Lower leg skin (tissue), 4 donors: ENCODE measurements at places on chromosomes 2 and 18.

DNA sequence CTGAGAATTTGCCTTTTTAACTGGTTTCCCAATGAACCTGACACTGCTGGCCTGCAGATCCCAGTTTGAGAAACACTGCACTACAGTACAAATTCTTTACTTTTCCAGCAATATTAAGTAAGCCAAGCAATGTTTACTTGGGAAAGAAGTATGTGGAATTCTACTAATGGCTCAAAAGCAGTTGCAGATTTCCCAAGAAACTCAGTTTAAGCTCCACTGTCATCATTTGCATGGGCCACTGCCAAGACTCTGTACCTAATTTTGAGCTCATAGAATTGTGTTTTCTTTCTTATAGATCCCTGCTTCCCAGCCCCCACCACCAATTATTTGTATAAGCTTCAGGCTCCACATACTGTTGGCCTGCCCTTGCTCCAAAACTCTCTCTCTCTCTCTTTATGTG lies 676.1 kb downstream of the RNF144A start:
- no peak for DNase-seq

DNA sequence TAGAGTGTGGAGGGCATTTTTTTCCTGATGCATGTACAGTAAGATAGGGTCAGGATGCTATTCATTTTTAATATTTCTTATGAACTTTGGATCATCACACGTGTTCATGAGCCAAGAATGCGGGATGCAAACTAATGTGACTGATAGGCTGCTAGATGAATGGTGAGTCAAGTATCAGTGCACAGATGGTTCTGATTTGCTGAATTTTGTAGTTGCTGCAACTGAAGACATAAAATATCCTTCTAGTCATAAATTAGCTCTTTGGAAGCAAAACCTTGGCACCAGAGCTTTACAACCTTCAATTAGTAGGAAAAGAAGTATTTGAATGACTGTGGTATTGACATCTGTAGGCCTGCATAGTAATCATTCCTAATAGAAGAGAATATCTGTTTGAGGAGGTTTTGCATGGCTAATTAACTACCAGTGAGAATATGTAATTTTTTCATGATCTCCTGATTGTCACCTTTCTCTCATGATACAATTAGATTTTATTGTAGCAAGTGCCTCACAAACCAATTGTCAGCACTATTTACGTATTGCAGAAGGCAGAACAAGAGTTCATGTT lies 94.0 kb downstream of the VRK2 start:
- DNase-seq = no peak

GRCh38 chr2:222887124-222887523 lies 26.3 kb downstream of the ACSL3 start:
- no peak for DNase-seq

DNA sequence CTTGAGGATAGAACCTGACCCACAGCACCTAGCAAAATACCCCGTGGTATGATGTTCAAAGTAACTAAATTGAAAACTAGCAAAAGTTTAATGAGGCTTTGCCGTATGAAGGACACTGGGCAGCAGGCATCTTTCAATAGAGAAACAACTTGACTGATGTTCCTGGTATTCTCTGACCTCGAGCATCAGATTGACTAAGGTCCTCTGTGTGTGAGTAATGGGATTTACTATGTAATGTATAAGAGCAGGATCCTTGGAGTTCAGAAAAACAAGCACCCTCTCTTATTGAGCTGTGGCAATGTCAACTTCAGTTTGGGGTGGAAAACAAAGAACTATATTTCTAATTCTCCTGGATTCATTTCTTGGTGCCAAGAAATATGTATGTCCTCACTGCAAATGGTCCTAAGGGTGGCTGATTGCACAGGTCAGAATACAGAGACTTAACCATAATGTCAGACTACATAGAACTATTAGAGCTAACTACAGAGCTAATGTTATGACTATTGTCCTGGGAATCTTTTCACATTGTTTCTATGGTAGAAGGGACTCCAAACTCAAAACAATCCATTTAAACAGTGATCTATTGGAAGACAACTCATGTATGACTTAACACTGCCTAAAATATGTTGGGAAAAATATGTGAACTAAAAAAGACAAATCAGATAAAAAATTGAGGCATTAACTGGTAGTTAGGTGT lies 4.4 kb downstream of the TNFAIP6 start:
- DNase-seq = no peak

GRCh38 chr2:219002395-219003266 lies 9.4 kb upstream of the CRYBA2 start:
- DNase-seq = no peak

GRCh38 chr2:192885569-192886160 lies 690.9 kb upstream of the TMEFF2 start:
- DNase-seq = no peak

DNA sequence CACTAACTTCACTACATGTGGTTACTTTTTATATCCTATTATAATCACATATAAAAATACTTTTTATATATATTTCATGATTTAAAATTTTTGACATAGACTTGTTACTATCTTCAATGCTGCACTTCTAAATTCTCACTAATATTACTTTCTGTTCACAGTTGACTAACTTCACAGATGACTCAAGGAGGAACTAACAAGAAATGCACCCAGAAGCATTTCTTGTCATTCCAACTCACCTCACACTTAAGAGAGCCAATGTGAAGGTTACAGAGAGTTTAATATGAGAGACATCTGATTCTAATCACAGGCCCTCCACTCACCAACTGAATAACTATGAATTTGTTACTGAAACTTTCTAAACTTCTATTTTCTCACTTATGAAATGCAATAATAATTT lies 399.8 kb upstream of the SLC8A1 start:
- DNase-seq = no peak

- DNase-seq = no peak
Observed at GRCh38 chr2:108621087-108621559, 86.9 kb downstream of the LIMS1 start.

- peak; percentile 81 for DNase-seq
Observed at GRCh38 chr18:79384151-79384807, 11.5 kb upstream of the NFATC1 start.

DNA sequence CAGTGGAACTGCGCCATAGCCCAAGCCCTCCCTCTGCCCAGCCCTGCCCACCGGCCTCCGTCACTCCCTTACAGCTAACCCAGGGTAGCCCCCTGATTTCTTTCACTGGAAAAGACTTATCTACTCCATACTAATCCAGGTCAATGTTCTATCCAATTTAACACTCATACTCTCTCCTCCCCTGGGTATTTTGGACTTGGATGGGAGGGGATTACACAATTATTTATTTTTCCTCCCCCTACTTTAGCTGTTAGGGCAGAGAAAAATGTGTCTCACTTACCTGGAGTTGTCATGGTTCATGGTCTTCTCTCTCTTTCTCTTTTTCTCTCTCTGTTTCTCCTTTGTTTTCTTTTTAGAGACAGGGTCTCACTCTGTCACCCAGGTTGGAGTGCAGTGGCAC lies 100.6 kb upstream of the ST8SIA3 start:
- DNase-seq = no peak

DNA sequence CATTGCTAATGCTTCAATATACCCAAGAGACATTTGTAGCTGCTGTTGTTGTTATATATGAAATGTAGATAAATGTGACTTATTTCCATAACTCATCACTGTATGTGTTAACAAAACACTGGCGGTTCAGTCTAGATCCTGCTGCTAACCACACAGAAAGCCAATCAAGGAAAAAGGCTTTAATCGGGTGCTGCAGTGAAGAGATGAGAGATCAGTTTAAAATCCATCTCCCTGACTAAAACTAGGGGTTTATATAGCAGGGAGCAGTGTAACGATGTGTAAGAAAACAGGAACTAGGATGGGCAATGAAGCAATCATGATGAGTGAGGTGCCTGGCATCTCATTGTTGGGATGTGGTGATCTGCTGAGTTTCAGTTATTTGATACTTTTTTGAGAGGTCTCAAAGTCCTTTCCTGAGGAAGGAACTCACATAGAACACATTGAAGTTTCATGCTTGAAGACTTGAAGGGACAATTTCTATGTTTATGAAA lies 677.7 kb upstream of the CDH7 start:
- no peak for DNase-seq

DNA sequence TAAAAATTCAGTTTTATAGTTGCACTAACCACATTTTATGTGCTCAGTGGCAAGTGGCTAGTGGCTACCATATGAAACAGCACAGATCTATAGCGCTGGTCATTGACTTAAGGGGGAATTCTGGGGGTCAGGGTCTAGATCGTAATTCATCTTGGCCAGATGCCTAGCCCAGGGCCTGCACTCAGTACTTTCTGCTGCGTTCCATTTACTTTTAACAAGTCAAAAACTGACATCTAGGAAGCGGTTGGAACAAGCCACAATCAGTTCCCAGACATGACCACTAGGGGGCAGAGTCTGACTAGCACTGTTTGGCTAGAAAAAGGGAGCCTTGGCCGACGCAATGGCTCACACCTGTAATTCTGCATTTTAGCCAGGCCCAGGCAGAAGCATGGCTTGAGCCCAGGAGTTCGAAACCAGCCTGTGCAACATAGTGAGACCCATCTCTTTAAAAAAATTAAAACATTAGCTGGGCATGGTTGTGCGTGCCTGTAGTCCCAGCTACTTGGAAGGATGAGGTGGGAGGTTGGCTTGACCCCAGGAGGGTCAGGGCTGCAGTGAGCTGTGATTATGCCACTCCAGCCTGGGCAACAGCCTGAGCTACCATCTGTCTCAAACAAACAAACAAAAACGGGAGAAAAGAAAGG lies 9.0 kb upstream of the TMBIM1 start:
- peak; percentile 96 for DNase-seq

- no peak for DNase-seq
Observed at GRCh38 chr2:200613692-200614091, 27.9 kb downstream of the AOX1 start.

- DNase-seq = no peak
Observed at GRCh38 chr2:168494190-168494711, 38.2 kb downstream of the CERS6 start.

- no peak for DNase-seq
Observed at GRCh38 chr2:170847716-170848115, 31.0 kb downstream of the GAD1 start.

DNA sequence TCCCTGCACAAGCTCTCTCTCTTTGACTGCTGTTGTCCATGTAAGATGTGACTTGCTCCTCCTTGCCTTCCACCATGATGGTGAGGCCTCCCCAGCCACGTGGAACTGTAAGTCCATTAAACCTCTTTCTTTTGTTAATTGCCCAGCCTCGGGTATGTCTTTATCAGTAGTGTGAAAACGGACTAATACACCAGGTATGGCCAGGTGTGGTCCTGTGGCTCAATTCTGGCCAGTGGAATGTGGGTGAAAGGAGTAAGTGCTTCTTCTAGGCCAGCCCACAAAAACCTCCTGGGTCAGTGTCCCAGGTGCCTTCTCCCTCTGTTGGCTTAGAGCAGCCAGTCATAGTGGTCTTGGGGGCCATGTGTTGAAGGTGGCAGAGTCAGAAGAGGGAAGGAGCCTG lies 57.0 kb downstream of the PRKCE start:
- no peak for DNase-seq

DNA sequence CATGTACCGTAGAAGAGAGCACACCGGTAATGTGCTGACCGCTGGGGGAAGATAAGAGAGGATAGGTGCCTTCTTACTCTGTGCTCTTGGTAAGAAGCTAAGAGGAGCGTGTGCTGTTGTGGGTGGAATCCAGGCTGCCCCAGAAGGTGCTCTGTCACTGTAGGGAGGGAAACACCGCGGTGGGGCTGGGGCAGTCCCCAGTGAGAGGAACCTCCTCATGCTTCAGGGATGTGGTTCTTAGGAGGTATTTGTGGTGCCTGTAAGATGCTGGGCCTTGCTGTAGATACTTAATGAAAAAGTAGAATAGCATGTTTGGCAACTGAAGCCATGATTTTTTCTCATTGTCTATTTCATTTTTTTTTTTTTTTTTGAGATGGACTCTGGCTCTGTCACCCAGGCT lies 1.1 kb downstream of the COLEC11 start:
- DNase-seq = no peak

- DNase-seq = no peak
Observed at GRCh38 chr2:164882276-164882675, 40.7 kb upstream of the COBLL1 start.

DNA sequence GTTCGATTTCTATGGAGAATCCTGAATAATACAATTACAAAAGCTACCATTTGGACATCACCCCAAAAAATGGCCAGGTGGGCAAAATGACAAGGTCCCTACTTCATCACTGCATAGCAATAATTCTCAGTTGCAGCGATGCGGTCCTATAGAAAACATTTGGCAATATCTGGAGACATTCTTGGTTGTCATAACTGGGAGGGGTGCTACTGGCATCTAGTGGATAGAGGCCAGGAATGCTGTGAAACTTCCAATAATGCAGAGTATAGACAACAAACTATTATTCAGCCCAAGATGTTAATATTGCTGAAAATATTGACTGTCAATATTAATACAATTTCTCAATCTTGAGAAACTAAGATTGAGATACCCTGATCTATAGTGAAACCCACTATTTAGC lies 637.8 kb upstream of the PKDCC start:
- no peak for DNase-seq

- no peak for DNase-seq
Observed at GRCh38 chr18:23238152-23238531, 102.9 kb downstream of the CABLES1 start.

- DNase-seq = no peak
Observed at GRCh38 chr2:88669482-88670214, 21.8 kb upstream of the RPIA start.

- no peak for DNase-seq
Observed at GRCh38 chr2:231348173-231348572, 47.3 kb upstream of the B3GNT7 start.

GRCh38 chr18:13446024-13446423 lies 227.5 kb downstream of the LDLRAD4 start:
- peak; percentile 62 for DNase-seq

GRCh38 chr2:175218551-175218950 lies 37.0 kb upstream of the ATP5MC3 start:
- no peak for DNase-seq

- DNase-seq = no peak
Observed at GRCh38 chr2:168723275-168723899, 79.0 kb upstream of the NOSTRIN start.

DNA sequence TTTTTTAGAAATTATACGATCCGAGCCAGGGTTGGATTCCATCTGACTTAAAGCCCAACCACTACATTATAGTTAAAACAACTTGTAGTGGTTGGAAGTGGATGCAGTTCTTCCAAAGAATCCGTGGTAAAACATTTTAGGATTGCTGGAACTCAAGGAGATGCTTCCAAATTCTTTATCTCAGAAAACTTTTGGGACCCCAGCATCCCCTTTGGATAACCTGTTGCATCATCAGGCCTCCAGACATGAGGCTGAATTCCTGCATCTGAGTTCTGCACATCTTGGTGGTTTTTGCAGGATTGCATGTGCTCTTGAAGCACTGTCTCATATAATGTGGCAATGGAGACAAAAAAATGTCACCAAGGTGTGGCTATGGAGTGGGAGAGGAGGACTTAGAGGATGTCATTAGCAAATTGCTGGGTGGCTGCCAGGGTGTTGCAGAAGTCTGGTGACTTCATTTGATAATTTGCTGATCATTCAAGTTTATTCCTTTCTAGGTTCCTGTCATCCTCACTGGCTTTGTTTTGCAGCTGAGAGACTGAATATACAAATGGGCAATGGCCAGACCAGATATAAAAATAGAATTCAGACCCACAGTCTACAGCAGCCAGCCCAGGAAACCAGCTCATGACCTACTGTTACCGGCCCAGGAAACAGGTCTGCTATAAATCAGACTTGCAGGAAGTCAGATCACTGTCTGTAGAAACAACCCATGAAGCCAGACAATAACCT lies 207.7 kb downstream of the BCL2 start:
- DNase-seq = peak; percentile 67

- DNase-seq = no peak
Observed at GRCh38 chr2:61411109-61411508, 59.8 kb downstream of the USP34 start.

- no peak for DNase-seq
Observed at GRCh38 chr2:41935825-41936224, 112.0 kb upstream of the PKDCC start.
